ENCODE measurements at places on chromosomes 3 and 15.

GRCh38 chr3:173945806-173946205, 548.3 kb downstream of the NLGN1 start:
- no peak for DNase-seq

DNA sequence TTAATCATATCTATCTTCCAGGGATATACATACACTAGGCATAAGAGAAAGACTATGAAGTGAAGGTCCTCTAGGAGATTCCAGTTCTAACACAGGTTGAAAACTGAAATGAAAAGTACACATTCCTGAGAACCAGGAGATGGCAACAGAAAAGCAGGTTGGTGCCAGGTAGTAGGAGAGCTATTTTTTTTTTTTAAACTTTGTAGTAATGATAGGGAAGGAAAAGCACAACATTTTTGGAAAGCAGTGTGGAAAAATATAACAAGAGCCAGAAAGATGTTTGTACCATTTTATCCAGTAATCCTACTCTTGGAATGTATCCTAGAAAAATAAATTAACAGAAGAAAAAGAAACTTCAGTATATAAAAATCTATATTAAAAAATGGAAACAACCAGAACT, 189.9 kb downstream of the DTWD1 start:
- no peak for DNase-seq

DNA sequence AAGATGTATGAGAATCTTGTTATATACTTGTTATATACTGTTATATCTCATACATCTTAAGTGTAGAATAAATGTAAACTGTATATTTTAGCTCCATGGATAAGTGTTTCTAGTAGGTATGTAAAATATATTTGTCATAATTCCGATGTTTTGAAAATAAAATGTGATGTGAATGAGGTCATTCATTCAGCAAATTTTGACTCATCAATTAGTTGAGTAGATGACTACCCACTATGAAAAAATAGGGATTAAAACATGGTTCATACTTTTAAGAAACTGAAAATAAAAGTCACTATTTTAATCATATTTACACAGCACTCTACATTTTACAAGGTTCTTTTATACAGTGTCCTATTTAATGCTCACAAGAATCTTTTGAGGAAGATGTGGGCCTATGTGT, 28.4 kb upstream of the CNTN3 start:
- DNase-seq = no peak

GRCh38 chr15:58491499-58492202, 59.9 kb downstream of the LIPC start:
- no peak for DNase-seq

DNA sequence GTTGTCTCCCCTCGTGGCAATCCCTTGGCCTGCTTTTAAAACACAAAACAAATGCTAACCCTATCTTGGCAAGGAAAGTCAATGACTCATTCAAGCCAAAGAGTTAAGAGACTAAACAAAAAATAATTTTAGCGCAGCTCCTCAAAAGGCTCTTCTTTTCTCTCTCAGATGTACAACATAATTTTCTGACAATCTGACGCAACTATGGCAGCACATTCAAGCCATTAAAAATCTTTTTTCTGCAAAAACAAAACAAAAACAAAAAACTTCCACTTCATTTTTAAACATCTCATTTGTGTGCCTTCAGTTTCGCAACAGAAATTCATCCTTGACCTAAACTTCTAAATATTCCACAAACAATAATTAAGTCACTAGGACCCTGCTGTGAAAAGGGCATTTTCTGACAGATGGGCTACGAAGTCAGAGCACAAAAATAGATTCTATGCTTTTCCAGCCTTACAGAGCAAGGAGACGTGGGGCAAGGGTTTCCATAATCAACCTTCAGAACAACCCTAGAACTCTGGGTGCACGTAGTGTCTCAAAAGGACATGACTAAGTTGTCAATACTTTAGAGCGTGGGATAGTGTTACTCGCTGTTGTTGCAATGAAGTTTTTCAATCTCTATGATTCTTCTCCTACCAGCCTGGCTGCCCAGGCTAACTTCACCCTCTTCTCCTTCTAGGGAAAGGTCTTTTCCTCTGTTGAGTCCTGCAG, 84.3 kb downstream of the MB21D2 start:
- no peak for DNase-seq

GRCh38 chr3:155871746-155872158, 1.3 kb downstream of the GMPS start:
- no peak for DNase-seq

Data from stimulated activated CD4-positive, alpha-beta T cell treated with anti-CD3 and anti-CD28 coated beads, TNF-alpha, amount 100 ng/mL, for 1 hour (primary cell).